ENCODE measurements at places on chromosomes 7 and 10.
A peak's percentile ranks its signal among the peaks of the same experiment; 100 is the strongest.

DNA sequence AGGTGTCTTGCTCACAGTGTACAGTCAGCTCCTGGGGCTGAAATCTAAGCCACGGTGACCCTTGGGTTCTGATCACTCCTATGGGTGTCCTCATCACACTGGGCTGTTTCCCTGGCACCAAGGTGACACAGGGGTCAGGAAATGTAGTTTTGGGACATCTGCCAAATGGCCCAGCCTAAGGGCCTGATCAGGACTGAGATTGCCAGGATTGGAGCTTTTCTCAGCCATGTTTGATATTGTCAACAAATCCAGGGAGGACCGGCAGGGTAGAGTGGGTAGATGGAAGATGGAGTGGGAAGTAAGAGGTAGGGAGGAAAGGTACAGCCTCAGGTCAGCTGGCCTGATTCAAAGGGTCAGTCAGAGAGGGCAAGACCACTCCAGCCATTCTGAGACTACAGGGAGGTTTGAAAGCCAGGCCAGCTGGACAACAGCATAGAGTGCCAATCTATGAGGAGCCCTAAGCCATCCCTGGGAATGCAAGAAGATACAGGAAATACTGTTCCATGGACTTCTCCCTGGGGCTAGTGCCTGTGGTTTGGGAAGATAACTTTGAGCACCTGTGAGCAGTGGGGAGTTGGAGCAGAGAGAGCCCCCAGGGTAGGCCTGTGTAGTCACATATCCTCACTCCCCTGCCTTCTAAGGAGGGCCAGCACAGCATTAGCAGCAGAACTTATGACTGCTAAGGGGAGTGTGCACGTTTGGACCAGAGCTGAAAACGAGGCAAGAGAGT lies 377.3 kb upstream of the ZMIZ1 start:
- no peak for DNase-seq

DNA sequence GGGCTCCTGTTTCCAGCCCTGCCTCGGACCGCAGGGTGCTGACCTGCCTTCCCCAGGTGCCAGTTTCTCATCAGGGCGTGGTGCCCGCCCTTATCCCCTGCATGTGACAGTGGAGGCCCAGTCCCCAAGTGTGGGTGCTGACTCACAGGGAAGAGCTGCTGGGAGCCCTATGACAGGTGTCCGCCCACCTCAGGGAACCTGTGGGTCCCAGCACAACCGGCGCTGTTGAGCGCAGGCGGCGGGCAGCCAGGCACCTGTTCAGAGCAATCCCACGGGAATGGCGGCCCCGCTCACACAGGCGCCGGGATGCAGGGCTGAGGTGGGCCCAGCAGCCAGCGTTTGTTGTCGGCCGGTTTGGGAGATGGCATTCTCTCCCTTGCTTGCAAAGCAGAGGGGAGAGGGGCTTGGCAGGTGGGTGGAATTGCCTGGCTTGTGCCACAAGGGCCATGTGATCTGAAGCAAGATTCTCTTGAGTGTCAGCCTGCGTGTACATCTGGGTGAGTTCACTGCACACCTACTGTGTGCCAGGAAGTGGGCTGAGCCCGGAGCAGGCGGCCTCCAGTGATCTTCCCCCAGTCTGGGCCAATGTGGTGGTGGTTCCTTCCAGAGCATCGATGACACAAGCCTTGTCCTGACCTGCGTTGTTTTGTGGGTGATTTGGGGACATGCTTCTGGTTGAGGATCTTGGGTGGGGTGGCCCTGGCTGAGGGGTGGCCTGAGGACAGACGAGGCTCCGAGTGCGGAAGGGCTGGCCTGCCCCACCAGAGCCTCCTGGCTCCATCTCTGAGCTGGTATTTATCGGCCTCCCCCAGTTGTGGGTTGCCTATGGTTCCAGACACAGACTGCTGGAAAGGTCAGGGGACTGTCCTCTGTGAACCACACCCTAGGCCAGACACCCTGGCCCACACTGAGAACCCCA lies 2.4 kb downstream of the PWWP2B start:
- no peak for DNase-seq

DNA sequence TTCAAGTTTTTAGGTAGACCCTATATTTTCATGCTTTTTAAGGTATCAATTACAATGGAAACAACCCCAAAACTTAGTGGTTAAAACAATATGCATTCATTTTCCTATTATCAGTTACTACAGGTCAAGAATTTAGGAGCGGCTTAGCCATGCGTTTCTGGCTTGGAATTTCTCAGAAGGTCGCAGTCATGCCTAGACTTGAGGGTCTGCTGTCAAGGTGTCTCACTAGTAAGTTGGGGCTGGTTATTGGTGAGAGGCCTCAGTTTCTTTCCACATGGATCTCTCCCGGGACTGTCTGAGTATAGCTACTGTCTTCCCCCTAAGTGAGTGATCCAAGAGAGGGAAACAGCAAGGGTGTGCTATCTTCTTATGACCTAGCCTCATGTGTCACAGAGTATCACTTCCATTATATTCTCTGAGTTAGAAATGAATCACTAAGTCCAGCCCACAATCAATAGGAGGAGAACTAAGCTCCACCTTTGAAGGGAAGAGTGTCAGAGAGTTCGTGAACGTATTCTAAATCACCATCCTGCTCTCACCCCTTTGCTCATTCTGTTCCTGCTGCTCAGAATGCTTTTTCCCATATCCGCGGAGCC lies 80.5 kb downstream of the RTKN2 start:
- peak; percentile 28 for DNase-seq

GRCh38 chr10:13440185-13441061 lies 88.4 kb downstream of the BEND7 start:
- DNase-seq, result peak; percentile 76

- DNase-seq, result no peak
Measured at GRCh38 chr10:91883549-91884444, 25.5 kb downstream of the FGFBP3 start.

Measured in activated CD4-positive, alpha-beta memory T cell treated with anti-CD3 and anti-CD28 coated beads for 36 hours (primary cell).